ENCODE measurements at places on chromosomes 11 and 22. TPM values are rescaled to one million over a fixed set of nuclear protein-coding genes. Genes with fewer than 3 reads are reported as not detected.

GRCh38 chr11:67178421-67178820, 59.4 kb downstream of the KDM2A start:
- DNase-seq: no peak

DNA sequence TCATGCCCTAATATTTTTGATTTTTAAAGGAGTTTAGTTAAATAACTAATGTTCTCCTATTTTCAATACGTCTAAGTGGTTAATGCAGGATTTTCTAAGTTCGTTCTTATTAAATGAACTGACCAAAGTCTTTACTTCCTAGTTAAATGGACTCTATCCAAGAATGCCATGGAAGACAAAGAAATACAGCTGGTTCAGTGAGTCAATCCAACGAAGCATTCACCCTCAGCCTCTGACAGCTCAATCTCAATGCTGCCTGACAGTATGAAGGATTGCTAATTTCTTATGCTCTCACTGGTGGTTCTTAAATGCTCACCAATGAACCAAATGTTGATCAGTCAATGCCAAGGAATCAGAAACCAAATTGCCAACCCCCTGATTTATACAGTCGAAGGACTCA, 219.4 kb downstream of the CADM1 start:
- DNase-seq: no peak

DNA sequence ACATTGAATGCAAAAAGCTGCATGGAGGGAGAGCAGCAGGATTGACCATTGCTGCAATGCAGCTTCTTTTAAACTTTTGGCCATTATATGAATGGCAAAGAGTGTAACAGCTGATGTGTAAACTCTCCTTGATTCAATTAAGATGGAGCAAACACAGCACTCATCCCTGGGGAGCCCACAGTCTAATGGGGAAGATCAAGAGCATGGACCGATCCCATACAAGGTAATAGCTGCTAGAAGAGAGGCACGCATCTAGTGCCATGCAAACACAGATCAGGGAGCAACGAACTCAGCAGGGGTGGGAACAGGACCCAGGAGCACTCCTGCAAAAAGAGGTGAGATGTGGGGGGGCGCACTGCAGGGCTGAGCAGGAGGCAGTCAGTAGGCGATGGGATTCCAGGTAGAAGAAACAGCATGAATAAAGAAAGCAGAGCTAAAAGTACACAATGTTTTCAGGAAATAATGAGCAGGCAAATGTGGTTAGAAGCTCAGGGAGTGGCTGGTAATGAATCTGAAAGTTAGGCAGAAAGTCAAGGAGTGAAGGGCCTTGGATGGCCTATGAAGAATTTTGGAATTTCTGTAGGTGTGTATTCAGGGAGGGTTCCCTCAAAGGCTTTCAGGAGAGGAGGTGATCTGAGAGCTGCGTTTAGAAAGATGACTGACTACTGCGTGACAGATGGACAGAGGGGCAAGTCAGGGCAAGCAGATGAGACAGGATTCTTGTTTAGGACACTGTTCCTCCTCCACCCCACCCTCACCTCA, 17.2 kb upstream of the BMAL1 start:
- no peak for DNase-seq

DNA sequence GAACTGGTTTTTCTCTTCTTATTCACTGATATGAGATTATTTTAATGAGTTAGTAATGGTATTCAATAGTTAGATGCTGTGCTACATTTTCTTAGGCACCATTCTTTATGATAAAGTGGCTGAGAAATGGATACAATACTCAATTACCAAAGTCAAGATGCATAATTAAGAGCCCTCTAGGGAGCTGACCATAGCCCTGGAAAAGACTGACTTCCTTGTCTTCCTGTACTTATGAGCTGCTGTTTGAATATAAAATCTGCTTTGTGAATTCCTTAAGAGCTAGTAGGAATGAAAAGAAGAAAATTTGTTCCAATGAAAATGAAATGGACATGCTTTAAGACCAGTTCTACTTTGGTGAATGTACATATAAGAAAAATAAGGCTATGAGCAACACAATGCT, 452.3 kb downstream of the KCNA4 start:
- DNase-seq: no peak

DNA sequence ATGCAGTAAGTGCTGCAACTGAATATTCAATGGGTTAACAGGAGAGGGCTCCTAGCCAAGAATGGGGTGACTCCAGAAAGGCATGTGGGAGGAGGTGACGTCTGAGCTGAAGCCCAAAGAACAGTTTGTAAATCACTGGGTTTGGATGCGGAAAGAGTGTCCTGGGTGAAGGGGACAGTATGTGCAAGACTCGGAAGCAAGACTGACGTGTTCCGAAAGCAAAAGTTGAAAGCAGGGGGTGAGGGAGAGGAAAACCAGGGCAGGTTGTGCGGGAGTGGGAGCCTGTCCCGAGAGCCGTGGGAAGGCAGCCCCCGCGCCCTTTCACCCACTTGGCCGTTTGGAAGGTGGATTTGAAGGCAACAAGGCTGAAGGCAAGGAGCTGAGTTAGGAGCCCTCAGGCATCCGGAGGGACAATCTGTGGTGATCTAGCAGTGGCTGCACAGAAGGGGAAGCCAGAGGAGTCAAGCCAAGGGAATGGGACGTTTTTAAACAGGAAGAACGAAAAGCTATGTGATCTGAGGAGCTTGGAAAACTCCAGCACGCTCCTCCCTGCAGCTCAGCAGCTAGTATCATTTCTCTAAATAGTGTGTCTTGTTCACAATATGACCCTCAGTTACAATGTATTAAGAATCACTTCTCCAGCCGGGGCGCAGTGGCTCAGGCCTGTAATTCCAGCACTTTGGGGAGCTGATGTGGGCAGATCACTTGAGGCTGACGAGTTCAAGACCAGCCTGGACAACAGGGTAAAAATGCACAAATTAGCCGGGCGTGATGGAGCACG, 7.7 kb downstream of the SLC25A18 start:
- DNase-seq: peak; percentile 30

OR52I1 gene
- total RNA-seq: not detected

OSM gene
- 0.21 TPM for total RNA-seq

TRIM6 gene
- total RNA-seq: 0.82 TPM

SLC29A2 gene
- total RNA-seq: 28.3 TPM

ASRGL1 gene
- total RNA-seq: 71.7 TPM

Measured in colonic mucosa (tissue), 4 donors.